ENCODE measurements at places on chromosomes 13 and 19. TPM values are rescaled to one million over a fixed set of nuclear protein-coding genes. Genes with fewer than 3 reads are reported as not detected.

Gene METTL21C
- polyA plus RNA-seq, result not detected

Gene TEX26
- not detected for polyA plus RNA-seq

Gene TNNI3
- not detected for polyA plus RNA-seq

Gene SIGLEC8
- not detected for polyA plus RNA-seq

Gene ENOX1
- polyA plus RNA-seq, result 0.04 TPM

Gene COX7A1
- not detected for polyA plus RNA-seq

Gene ZNF763
- 0.95 TPM for polyA plus RNA-seq

Gene ITGBL1
- polyA plus RNA-seq, result not detected

Gene PTPRH
- polyA plus RNA-seq, result 0.08 TPM

DNA sequence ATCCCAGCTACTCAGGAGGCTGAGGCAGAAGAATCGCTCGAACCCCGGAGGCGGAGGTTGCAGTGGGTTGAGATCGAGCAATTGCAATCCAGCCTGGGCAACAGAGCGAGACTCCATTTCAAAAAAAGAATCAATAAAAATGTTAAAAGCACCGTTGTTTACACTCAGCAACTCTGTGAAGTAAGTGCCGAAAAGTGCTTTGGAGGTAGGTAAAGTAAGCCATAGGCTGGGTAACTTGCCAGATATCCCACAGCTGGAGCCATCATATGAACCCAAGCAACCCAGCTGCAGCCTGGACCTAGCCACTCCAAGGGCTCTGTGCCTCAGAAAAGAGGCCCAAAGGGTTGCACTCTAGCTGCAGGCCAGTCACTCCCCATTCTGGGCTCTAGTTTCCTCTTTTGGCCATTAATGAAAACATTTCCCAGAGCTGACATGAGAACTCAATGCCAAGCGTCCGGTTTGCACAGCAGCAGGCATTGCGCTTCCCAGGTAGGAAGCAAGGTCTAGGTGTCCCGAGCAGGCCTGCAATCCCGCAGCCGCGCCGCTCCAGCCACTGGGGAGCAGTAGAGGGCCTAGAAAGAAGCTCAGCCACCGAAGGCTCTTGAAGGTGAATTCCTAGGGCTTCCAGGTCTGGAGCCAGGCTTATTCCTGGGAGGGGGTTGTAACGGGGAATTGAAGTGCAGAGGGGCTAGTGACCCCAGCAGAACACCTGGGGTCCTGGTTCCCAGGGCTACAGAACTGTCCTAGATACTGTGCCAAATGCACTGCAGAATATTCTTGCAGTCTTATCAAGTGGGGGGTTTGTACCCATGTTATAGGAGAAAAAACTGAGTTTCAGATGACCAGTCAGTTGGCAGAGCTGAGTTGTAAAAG lies 4.1 kb upstream of the CD79A start:
- DNase-seq, result peak; percentile 53

GRCh38 chr13:113837560-113838355 lies 26.1 kb downstream of the GAS6 start:
- no peak for DNase-seq

GRCh38 chr19:45051929-45052579 lies 13.2 kb downstream of the CLASRP start:
- no peak for DNase-seq

- no peak for DNase-seq
Measured at GRCh38 chr13:68708336-68708908, 1399.2 kb upstream of the ATXN8OS start.

DNA sequence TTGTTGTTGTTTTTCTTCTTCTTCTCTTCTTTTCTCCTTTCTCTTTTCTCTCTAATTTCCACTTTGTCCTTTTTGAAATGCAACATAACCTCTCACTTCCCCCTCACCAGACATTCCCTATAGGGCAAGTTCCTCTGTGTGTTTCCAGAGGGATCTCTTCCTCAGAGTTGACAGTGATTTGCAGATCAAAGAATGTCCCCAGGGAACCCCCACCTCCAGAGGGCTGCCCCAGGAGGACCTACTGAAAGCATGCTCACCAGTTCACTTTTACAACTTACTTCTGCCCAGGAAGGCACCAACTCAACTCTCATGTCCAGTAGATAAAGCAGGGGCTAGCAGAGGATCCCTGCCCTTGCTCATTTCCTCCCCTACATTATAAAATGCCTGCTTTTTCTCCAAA lies 1648.0 kb downstream of the PCDH9 start:
- DNase-seq, result no peak

GRCh38 chr19:45122832-45123231 lies 29.9 kb downstream of the PPP1R37 start:
- DNase-seq, result no peak

GRCh38 chr19:33278403-33279269 lies 23.7 kb downstream of the CEBPA start:
- peak; percentile 59 for DNase-seq

GRCh38 chr13:96925916-96926628 lies 68.2 kb downstream of the OXGR1 start:
- no peak for DNase-seq

DNA sequence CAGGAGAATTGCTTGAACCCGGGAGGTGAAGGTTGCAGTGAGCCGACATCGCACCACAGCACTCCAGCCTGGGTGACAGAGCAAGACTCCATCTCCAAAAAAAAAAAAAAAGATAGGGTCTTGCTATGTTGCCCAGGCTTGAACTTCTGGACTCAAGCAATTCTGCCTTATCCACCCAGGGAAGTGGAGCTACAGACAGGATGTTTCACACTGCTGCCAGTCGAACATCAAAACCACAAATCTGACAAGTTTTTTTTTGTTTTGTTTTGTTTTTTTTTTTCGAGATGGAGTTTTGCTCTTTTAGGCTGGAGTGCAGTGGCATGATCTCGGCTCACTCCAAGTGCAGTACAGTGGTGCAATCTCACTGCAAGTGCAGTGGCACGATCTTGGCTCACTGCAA lies 10.8 kb downstream of the XPO4 start:
- no peak for DNase-seq

- no peak for DNase-seq
Measured at GRCh38 chr19:42292042-42292960, 9.6 kb upstream of the PRR19 start.

GRCh38 chr13:75685239-75685697 lies 49.1 kb downstream of the LMO7 start:
- no peak for DNase-seq

DNA sequence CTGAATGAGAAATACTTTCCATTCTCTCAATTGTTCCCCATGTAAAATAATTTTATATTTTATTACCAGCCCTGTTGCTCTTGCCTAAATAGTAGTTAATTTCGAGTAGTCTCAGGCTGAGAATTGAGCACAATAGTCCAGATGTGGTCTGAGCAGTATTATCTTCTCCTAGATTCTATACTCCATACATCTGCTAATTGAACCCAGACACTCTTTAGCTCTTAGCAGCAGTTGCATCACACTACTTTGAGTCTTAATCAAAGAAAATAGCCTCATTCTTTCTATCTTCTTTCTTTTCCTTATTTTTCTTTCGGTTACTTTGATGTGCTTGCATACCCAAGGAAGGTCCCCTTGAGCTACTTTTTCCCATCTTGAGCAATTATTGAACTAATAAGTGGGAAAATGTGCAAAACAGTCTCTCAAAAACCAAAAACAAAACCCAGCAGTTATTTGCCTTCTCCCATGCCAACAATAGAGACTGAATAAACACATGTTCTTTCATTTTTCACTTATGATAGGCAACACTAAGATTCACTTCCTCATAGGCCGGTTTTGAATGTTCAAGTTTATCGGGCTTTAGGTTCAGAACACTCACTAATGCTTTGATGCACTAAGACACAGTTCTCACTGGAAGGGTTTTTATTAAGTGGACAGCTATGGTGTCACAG lies 204.5 kb downstream of the POU4F1 start:
- no peak for DNase-seq

DNA sequence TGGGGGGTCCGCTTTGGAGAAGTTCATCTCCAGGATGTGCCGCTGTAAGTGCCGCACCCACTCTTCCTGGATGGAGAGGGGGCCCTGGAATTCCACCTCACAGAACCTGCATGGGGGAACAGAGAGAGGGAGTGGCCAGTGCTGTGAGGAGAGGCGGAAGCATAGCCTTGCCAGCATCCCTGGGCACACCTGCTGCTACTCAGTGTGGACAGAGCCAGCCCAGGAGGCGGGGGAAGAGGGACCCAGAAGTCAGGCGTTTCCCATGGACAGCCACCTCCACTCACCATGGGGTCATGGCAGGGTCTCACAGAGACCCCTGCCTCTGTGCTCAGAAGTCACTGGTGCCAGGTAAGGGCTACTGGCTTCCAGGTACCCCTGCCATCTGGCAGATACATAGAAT lies 4.3 kb upstream of the AKAP8L start:
- DNase-seq, result no peak

- DNase-seq, result no peak
Measured at GRCh38 chr13:39524795-39525194, 78.2 kb downstream of the LHFPL6 start.

- no peak for DNase-seq
Measured at GRCh38 chr13:89221557-89222158, 1550.5 kb downstream of the SLITRK5 start.

DNA sequence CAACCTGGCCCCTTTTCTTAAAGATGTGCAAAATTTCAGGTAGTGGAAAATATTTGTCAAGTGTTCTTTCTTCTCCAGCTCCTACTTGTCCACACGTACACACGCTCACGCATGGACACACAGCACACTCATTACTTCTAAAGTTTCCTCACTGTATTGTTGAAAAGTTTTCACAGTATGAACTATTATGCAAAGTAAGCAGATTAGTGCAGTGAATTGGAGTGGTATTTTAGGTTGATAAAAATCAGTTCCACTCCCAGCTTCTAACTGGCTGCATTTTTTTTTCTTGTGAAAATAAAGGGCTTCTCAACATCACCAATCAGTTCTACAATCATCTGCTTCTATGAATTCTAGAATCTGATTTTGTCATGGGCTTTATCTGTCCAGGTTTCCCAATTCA lies 264.5 kb downstream of the DCT start:
- DNase-seq, result no peak

- no peak for DNase-seq
Measured at GRCh38 chr19:51551673-51552432, 19.2 kb upstream of the ZNF175 start.

DNA sequence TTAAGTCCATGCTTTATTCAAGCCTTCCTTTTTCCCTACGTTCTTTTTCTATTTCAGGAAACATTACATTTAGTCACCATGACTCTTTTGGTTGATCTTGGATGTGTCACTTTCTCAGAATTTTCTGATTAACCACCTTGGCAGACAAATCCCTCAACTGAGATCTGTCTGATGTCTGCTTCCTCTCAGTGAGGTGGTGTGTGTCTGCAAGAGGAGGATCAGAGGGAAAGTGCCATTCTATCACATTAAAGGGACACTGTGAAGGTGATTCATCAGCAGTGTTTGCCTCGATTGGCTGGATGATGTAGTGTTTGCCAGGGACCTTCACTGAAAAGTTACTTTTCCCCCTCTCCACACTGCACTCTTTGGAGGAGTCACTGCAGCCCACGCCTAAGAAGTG lies 3.0 kb upstream of the CCNP start:
- no peak for DNase-seq

- no peak for DNase-seq
Measured at GRCh38 chr13:89465366-89465765, 1794.2 kb downstream of the SLITRK5 start.

DNA sequence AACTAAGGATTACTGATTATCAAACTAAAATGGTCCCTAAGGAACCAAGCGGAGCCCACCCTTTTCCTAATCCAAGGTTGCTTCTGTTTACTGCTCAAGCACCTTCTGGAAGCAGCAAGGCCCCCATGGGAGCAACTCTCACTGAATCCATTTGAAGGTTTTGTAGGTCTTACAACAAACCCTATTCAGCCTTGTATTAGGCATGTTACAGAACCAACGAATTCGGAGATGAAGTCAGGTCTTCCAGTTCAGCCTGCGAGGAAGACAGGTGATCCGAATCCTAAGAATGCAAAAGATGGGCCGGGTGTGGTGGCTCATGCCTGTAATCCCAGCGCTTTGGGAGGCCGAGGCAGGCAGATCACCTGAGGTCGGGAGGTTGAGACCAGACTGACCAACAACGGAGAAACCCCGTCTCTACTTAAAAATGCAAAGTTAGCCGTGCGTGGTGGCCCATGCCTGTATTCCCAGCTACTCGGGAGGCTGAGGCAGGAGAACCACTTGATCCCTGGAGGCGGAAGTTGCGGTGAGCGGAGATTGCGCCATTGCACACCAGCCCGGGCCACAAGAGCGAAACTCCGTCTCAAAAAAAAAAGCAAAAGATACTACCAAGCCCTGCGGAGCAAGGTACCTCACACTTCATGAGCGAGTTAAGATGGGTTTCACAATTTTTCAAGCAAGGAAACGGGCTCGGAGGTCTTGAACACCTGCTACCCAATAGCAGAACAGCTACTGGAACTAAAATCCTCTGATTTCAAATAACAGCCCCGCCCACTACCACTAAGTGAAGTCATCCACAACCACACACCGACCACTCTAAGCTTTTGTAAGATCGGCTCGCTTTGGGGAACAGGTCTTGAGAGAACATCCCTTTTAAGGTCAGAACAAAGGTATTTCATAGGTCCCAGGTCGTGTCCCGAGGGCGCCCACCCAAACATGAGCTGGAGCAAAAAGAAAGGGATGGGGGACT lies 609 bp downstream of the ZAR1L start:
- peak; percentile 72 for DNase-seq
